ENCODE measurements at places on chromosomes 13 and 19.

DNA sequence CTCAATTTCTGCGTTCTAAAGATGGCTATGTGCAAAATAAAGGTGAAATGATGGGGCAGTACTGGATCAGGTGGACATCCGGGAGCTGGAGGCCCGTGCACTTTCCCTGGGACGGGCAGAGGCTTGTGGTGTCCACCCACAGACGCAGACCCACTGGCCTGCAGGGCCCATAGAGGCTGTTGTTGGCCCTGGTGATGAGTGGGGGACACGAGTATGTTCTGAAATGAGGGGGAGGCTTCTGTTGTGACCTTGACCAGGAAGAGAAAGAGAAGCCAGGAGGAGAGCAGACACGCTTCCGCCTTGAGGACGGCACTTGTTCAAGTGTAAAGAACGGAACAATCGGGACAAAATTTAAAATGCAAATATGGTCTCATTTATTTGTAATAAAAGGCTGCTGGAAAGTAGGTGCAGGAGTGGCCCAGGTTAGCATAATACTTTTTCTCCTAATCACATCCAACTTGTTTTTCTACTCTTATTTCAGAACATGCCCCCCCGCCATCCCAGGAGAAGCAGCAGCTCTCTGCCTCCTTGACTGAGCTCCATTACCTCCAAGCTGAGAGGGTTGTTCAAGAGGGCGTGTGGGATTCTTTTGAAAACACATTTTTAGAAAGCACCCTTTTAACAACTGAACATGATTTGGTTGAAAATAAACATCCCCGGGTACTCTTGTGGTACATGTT lies 27.1 kb downstream of the ATP11A start:
- DNase-seq, result no peak

DNA sequence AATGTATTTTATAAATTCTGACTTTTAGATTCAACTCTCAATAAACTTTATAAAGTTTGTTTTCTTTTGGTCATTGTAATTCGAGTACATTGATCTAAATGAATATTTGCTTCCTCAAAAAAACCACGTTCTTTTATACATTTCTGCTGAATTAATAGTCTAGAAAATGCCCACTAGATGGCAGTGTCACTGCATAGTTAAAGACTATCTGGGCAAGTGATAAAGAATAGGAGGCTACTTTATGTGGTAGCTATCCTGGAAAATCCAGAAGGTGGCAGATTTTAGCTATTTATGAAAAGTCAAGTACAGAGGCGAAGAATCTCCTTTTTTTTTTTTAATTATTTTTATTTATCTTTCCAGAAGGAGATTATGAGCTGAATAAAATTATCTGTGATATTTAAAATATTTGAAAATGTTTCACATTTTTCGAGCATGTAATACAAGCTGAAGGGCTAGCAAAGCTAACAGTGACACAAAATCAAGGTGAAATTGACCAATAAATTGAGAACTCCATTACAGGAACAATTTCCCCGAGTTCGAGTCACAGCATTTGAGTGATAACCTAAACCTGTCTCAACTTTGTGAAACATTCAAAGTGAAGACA lies 221.8 kb downstream of the OLFM4 start:
- DNase-seq, result peak; percentile 33

DNA sequence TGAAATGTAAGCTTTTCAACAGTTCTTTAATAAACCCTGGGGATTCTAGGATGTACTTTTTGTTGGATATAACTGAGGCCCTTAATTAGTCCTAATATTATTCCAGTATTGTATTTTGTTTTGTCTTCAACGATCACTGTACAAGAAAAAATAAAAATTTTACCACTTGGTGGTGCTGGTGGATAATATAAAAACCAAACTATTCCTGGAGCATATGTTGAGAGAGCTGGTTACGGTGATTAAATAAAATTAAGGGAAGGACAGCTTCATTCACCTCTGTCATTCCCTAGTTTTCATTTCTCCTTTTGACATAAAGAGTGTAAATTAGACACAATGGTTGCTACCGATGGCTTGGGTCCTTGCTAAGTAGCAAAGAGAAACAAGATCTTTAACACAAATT lies 598.6 kb upstream of the PCDH20 start:
- DNase-seq, result no peak

- DNase-seq, result no peak
Observed at GRCh38 chr13:24648983-24649687, 31.1 kb upstream of the ATP12A start.

- no peak for DNase-seq
Observed at GRCh38 chr13:109074853-109075252, 445.4 kb downstream of the MYO16 start.

DNA sequence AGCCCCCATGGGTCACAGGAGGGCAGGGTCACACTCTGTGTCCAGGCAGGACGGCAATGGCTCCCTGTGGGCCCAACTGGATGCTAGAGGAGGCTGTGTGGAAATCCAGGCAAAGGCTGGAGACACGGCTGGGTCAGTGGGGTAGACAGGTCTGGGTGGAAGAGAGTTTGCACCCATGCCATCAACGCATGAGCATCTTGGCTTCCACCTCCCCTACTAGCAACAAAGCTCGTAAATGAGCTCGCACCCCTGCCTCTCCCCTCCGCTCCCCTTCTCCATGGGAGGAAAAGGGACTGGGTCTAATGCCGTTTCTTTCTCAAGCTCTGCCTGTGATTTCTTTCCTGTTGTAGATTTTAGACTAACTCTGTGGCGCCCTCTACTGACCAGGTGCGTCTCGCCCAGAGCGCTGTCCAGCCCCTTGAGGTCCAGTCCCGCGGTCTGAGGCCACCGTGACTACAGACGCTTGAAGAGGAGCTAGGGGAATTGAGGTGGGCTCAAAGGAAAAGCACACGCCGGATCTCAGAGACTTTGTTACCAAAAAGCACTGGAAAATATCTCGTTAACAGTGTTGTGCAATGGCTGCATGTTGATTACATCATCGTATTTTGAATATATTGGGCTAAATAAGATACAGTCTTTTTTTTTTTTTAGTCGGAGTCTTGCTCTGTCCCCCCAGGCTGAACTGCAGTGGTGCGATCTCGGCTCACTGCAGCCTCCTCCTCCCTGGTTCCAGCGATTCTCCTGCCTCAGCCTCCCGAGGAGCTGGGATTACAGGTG lies 50.7 kb upstream of the USP29 start:
- DNase-seq, result no peak

GRCh38 chr19:1266916-1267476 lies 2.1 kb upstream of the CIRBP start:
- DNase-seq, result no peak

DNA sequence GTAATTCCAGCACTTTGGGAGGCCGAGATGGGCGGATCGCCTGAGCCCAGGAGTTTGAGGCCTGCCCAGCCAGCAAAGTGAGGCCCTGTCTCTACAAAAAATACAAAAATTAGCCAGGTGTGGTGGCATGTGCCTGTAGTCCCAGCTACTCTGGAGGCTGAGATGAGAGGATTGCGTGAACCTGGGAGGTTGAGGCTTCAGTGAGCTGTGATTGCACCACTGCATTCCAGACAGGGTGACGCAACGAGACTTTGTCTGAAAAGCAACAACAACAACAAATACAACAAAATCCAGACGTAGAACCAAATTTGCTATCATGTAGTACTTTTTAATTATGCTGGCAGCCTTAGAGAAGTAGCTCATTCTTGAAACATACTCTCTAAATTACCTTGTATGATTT lies 277.1 kb downstream of the KLF5 start:
- no peak for DNase-seq

Measured in GM20000 (cell line).